ENCODE measurements at places on chromosomes 1 and 21.

- DNase-seq = no peak
Observed at GRCh38 chr1:204887846-204888245, 17.2 kb downstream of the NFASC start.

DNA sequence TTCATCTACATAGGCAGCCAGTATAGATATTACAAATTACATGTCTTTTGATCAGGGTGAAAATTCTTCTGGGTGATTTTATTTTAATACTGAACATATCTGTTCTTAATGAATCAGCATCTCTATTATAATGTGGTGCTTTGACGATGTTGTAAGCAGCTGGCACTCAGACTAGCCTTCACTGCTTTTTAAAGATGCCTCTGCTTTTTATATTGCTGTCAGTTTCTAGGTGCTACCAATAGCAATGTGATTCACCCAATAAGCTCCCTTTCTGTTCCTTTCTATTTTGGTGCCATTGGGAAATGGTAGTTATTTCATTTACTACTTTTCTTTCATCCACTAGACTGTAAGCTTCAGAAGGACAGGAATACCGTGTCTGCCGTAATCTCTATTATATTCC is 11.1 kb upstream of the ANGPTL1 start:
- DNase-seq = no peak

DNA sequence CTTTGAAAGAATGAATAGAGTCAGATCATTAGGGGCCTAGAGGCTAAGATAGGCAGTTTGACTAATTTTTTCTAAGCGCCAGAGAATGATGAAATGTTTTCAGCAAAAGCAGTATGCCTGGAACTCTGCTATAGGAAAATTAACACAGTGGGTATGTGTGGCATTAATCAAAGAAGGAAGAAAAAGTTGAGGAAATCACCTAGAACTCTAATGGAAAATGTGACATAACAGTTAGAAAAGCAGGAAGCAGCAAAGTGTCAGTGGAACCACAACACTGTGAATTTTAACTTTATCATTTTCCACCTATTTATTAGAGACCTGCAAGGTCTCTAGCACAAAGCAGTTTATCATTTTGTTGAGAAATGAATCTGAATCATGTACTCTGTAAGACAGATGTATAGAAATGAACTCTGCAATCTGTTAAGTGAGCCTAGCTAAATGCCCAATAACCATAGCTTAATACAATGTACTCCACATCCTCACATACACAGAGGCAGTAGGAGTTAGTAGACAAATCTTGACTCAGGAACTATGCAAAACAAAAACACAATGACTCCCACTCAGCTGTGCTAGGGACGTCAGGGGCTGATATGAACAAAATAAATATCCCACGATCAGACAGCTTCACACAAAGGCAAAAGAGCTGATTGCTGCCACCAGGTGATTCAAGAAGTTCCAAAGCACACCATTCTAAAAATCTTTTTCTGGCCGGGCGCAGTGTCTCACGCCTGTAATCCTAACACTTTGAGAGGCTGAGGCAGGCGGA is 500.7 kb upstream of the NFIA start:
- no peak for DNase-seq

- no peak for DNase-seq
Observed at GRCh38 chr1:90723590-90724108, 6.5 kb upstream of the BARHL2 start.

- DNase-seq = no peak
Observed at GRCh38 chr21:37551993-37552355, 185.4 kb downstream of the DYRK1A start.

GRCh38 chr1:56106531-56107274 is 472.7 kb downstream of the PLPP3 start:
- DNase-seq = no peak

DNA sequence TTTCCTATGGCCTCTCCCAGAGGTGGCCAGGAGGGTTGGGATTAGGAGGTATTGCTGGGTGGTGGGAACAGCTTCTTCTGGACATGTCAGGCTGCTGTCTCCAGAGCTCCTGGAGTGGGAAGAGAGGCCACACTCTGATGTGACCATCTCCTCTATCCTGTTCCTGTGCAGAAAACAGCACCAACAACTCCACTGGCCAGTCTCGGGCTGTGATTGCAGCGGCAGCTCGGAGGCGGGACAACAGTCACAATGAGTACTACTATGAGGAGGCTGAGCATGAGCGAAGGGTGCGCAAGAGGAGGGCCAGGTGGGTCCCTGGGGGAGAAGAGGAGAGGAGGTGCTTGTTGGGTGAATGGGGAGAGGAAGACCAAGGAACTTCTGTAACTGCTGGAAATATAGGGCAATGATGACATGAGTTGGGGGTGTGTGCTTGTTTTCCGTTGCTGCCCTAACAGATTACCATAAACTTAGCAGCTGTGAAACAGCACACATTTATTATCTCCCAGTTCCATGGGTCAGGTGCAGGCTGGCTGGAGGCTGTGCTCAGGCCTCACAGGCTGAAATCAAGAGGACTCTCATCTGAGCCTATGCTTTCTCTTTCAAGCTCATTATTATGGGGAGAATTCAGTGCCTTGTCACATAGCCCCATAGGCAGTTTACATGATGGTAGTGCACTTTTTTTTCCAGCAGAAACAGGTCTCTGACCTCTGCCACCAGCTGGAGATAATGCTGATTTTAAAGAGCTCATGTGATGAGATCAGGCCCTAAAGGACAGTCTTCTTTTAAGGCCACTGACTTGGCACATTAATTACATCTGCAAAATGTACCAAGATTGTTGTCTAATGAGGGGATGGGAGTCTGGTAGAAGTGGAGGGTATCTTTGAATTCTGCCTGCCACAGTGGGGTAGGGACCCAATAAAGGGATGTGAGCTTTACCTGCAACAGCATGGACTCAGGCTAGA is 20.8 kb downstream of the VANGL2 start:
- DNase-seq = no peak

- DNase-seq = no peak
Observed at GRCh38 chr1:23483321-23484252, at the start of gene ASAP3. Gene ASAP3 (minus strand): TSS chr1:23484179. CDS start chr1:23484133, 46 bp downstream.

GRCh38 chr21:38075833-38076587 is 159.8 kb upstream of the KCNJ6 start:
- DNase-seq = no peak

DNA sequence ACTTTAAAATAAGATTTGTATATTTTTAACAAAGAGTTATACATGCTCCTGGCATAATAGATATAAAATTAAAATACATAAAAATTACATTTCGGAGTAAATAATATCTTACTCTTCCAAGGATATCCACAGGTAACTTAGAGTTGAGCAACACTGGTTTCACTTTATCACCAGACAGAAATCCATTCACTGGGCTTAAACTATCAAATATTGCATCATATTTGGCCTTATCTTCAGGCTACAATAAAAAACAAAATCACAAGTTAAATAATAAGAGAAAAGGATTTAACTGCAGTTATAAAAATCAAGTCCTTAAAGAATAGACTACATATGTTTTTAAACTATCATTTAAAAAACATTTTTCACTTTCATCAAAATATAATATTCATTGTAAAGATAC is 55.5 kb downstream of the EPS15 start:
- no peak for DNase-seq

- DNase-seq = no peak
Observed at GRCh38 chr1:222815440-222815765, 564 bp downstream of the DISP1 start.

GRCh38 chr21:29477941-29478340 is 179.2 kb downstream of the BACH1 start:
- DNase-seq = no peak

DNA sequence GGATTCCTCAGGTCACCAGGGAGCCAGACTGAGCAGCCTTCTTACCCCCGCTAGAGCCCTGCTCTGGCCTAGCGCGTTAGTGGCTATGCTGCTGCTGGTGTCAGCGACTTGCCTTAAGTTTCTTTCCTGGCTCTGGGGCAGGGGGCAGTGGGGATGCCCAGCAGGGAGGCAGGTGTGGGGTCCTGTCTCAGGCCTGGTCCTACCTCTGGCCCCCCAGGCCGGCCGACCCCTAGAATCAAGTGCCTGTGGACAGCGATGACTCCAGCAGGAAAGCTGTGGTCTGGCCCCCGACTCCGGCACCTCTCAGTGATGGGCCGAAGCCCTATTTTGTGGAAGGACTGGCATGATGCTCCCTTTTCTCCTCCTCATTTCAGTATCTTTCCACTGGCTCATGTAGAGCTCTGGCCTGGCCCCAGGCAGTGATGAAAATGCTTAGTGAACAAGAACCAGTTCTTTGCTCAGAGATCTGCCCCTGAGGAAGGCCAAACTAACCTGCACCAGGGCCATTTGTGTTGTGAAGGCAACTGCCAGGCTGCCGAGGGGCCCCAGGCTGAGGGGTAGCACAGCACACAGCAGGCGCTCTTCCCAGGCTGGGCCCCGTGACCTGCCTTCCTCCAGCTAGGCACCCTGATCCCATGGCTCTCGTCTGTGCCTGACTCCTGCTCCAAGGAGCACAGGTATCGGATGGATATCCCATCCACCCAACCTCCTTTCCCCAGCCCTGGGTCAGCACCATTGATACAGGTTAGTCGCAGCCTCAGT is 23.7 kb downstream of the MRPL37 start:
- no peak for DNase-seq

- no peak for DNase-seq
Observed at GRCh38 chr1:215045698-215046308, 36.7 kb upstream of the KCNK2 start.

- no peak for DNase-seq
Observed at GRCh38 chr21:44726826-44727225, 15.5 kb upstream of the TSPEAR start.

DNA sequence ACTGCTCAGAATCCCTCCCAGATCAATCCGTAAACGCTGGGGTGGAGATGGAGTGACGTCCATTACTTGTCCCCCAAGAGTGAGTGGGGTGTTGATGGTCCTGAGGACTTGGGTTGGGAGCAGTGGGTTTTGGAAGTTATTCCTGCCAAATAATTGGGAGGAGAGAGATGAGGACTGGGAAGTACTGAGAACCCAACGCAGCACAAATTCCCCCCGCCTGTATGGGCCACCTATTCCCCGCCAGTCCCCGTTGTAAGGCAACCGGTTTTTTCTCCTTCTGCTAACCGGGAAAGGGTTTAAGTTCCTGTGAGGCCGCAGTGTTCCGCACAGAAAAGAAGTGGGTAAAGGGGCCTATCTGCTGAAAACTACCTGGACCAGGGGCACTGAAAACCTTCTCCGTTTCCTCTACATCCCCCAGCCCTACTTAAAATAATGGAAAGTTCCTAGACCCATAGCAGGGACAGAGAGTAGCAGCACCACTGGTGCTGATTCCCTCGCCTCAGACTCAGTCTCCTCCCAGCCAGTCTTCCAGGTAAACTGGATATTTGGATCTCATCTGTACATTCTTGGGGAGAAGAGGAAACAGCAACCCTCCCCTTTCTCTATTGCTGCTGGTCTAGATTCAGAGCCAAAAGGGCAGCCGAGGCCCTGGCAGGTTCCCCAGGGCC is 738 bp downstream of the LURAP1 start:
- no peak for DNase-seq

DNA sequence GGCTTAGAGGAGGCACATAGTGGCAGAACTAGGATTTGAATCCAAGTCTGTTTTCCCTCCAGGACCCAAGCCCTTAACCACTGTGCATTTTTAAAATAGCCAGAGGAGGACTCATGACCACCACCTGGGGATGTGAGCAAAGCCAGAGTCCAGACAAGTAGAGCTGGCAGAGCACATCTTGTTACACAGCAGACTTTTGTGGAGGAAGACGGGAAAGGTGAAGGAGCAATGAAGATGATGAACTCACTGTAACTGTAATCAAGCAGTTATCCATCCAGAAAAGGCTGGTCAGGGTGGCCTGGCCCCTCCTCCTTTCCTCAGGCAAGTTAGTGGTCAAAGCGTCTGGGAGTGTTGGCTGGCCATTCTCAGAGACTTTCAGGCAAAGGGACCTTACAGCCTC is 50.9 kb downstream of the SLC44A3 start:
- DNase-seq = no peak

- DNase-seq = no peak
Observed at GRCh38 chr1:110494522-110495406, 24.2 kb downstream of the KCNA10 start.

DNA sequence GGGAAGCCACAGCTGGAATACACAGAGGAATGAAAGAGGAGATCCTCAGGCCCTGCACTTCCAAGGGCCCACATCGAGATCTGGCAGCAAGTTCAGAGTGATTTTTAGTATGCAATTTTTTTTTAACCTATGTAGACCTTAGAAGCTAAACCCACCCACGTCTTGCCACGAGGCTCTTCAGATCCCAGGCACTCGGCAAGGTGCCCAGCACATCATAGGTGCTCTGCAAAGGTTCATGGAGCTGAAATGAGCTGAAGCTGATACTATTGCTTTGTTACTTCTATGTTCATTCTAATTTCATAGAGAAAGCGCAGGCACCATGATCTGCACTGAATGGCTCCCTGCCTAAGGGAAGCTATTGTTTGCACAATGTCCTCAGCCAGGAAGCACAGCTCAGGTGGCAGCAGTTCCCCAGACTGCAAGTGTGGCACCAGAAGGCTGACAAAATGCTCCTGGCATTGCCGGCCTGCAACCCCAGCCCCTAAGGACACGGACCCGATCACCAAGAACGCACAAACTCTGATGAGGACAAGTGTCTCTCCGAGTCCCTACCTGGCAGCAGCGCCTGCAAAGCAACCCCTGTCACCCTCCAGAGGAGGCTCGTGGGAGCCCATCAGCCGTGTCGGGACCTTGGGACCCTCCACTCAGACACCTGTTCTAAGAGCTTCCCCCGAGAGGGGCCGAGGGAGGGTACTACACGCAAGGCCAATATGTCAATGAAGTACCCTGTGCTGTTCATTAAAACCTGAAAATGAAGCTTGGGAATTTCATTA is 264.2 kb downstream of the NPHP4 start:
- no peak for DNase-seq

GRCh38 chr1:248610301-248610700 is 12.8 kb upstream of the OR2T10 start:
- DNase-seq = no peak

DNA sequence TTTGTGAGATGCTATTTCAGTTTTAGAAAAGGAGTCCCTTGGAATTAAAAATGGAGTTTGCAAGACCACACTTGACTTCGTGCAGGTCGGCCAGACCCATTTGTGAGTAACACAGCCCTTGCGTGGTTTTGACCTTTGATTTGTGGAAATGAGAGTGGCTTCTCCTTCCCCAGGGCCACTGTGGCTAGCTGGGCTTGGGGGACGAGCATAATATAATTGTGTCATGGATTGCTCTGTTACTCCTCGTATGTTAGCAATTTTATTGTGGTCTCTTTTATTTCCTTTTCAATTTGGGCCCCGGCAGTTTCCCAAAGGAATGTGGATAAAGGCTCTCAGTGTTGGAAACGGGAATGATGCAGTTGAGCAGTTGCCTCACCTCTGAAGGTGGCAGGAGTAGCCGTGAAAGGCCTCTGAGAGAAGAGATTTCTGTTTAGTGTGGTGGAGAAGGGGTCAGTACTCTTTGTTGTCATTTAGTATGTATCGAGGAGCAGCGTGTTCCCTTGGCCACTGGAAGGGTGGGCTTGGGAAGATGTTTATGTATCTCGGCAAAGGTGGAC is 194.6 kb downstream of the PBX1 start:
- DNase-seq = no peak

DNA sequence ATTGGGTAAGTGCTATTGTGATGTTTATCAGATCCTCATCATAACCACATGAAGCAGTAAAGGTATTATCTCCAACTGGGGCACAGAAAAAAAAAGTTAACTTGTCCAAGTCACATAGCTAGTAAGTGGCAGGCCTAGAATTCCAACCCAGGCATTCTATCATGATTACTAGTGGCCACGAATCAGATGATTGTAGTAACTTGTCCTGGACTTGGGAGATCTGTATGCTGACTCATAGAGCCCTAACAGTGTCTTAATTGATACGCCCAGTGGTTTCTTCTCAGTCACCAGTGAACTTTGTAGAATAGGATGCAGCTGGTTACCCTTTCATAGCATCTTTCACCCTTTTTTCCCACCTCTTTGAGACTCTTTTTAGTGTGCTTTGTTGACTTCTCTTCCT is 91.1 kb upstream of the UBE2U start:
- no peak for DNase-seq

GRCh38 chr1:220003610-220004299 is 42.5 kb downstream of the EPRS1 start:
- DNase-seq = no peak

Measured in NCI-H2107 (cell line).